Islet precursor cell (in vitro differentiated cells): ENCODE measurements at places on chromosomes 7 and 10.

GRCh38 chr7:33645104-33645503, 260.2 kb upstream of the BMPER start:
- no peak for DNase-seq

DNA sequence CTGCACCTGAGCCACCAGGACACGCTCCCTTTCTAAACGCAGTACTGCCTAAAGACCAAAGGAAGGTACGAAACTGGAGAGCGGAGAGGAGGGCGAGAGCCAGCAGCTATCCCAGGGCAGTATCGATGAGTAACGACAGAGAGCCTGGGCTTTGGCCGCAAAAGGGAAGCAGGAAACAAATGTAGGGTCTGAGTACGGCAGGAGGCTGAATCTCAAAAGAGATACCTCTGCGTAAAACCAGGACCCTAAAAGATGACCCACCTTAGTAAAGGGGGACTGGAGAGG, 20.4 kb downstream of the PARP12 start:
- no peak for DNase-seq

DNA sequence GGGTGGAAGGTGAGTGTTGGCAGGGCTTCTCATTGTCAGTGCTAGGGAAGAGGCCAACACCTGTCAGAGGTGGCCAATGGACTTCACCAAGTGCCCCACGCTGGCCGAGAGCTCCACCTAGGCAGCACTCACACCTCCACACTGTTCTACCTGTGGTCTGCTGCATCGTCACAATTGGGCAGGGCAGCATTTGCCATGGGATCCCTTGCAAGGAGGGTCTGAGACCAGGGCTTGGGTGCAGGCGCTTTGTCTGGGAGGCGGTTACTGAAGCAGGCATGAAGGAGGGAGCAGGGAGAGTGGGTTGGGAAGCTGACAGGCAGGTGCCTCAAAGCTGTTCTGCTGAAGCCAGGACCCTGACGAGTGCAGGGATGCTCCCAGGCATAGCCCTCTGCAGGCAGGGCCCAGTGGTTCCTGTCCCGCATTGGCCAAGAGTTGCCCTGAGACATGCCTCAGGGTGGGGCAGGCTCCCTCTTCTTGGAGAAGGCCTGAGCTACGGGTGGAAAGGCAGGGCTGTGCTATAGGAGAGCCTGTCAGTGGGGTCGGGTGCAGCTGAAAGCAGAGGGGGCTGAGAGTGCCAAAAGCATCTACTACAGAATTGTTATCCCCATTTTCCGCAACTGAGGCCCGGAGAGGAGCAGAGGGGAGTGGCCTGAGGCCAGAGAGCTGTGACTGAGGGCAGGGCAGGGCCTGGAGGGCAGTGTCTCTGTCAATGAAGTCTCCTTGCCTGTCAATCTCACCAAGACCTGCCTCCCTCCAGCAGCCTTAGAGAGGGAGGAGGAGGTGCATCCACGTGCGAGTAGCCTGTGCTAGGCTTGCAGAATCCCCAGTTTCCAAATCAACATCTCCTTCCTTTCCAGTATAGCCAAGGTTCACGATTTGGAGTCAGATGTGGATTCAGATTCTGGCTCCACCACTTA, 4.0 kb downstream of the RBP3 start:
- DNase-seq = peak; percentile 53

GRCh38 chr10:128059266-128059981, 66.8 kb downstream of the MKI67 start:
- DNase-seq = no peak

- DNase-seq = no peak
Measured at GRCh38 chr10:90451283-90451682, 406.6 kb downstream of the HTR7 start.

DNA sequence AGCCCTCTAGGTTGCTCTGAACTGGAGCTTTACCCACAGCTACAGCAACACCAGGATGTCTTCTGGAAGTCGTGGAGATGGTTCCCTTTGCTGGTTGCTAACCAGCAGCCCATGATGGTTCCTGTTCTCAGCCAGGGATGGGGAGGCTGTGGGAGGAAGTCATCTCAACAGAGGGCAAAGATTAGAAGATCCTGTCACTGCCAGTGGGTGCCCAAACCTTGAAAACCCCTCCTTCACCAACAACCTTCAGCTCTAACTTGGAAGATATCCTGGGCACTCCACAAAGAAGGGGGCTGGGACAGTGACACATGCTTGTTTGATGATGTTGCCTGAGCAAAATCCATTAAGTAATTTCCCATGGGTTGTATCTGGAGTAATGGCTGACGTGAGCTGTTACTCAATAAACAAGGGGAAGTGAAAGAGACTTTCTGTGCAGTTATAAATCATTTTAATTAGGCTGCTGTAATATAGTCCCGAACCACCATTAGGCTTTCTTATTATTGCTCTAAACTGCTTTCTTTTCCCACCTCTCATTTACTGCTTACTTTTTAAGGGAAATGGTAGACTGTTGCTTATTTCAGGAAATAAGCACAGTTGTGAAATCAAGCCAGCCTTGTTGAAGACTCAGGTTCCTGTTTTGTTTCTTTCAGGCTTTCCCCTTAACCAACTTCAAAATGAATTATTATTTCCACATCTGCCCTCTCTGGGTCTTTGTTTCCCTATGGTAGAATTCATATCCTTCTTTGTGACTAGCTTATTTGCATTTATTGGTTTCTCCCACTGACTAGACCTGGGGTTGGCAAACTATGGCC, 124.8 kb downstream of the PPP1R17 start:
- no peak for DNase-seq

DNA sequence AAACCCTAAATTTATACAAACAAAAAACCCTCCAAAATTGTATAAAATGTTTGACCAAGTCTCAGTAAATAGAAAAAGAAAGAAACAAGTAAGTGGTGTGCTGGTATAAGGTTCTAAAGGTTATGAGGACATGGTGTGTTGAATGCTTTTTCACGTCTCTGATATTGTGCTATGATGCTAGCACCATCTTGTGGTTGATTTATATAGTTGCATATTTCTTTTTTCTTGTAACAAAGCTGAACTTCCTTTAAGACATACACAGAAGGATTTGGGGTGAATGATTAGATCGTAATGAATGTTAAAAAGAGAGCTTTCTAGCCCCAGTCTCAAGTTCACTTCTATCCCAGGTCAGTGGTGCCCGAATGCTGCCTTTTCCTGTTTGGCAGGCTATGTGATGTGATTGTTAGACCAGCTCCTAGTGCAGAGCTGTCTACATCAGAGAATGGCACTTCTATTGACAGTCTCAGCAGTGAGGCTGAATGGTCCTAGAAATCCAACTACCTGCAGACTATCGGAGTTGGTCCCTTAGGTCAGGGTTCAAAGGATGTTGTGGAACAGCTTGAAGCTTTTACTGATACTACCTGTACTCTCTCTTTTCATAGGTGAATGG, 25.0 kb downstream of the VTI1A start:
- DNase-seq = no peak

DNA sequence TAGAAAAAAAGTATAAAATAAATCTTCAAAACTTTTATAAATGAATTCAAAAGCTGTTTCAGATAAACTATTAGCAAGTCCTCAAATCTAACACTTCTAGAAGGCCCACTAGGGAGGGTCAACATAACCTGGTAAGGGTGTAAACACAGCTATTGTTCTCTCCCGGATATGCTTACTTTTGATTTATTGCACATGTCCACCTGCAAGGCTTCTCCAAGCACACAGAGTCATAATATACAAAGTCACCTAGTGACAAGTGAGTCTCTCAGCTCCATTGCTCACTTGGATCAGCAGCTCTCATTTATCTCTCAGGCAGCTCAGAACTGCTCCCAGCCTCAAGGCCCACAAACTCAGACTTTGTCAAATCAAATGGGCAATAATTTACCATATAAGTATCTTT, 44.0 kb upstream of the COL1A2 start:
- no peak for DNase-seq

DNA sequence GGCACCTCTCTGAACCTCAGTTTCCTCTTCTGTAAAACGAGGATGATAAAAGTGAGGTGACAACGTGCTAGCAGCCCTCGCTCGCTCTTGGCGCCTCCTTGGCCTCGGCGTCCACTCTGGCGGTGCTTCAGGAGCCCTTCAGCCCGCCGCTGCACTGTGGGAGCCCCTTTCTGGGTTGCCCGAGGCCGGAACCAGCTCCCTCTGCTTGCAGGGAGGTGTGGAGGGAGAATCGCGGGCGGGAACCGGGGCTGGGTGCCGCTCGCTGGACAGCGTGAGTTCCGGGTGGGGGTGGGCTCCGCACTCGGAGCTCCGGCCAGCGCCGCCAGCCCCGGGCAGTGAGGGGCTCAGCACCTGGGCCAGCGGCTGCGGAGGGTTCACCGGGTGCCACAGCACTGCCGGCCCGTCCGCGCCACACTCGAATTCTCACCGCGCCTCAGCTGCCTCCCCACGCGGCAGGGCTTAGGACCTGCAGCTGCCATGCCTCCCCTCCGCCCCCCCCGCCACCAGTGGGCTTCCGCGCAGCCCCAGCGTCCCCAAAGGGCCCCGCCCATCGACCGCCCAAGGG, 24.3 kb upstream of the ACSL5 start:
- no peak for DNase-seq

- DNase-seq = no peak
Measured at GRCh38 chr10:120409816-120410215, 47.2 kb upstream of the PLPP4 start.

DNA sequence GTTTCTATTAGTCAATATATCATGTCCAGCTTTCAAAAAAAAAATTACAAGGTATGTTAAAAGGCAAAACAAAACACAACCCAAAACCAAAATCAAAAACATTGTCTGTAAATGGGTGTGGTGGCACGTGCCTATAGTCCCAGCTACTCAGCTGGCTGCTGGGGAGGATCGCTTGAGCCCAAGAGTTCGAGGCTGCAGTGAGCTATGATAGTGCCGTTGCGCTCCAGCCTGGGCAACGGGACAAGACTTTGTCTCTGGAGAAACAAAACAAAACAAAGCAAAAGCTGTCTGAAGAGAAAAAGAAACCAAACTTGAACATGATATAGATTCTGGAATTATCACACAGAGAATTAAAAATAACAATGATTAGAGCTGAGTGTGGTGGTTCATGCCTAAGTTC, 10.3 kb upstream of the CPA5 start:
- no peak for DNase-seq

DNA sequence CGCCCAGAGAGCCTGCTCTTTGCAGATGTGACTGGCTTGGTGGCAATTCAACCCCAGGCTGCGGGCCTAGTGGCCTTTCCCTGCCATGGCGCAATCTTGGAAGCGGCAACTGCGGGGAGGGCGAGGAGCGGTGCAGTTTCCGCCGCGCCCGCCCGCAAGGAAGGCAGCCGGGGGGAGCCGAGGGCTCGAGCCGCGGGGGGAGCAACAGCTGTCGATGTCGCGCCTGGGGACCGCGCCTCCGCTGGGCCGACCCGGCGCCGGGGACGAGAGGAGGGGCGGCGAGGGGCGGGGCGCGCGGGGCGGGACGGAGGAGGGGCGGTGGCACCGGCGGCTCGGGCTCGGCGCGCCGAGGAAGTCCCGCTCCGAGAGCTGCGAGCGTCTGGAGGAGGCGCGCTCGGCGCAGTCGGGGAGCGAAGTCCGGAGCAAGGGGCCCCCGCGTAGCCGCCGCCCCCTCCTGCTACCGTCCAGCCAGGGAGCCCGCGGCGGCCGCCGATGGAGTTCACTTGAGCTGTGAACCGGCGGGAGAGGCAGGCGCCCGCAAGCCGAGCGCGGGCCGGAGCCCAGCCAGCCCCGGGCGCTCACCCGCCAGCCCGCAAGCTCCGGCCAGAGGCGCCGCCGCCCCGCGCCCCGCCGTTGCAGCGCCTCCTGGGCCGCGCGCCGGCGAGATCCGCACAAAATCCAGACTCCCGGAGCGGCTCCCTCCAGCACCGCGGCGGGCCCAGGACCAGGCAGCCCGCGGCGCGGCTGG, 438.1 kb upstream of the GALNT17 start:
- peak; percentile 85 for DNase-seq

DNA sequence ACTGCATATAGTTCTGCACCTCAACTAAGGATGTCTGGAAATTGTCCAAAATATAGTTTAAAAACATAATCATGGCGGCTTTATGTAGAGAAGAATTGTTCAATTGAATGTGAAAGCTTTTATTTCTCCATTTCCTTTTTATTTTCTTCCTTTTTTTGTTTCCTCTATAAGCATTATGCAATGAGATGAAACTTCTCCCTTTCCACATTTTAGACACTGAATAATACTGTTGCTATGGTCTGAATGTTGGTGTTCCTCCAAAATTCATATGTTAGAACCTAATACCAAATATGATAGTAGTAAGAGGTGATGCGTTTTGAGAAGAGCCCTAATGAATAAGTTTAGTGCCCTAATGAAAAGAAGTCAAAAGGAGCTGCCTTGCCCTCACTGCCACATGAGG, 175.0 kb downstream of the RNLS start:
- DNase-seq = no peak

GRCh38 chr7:6290319-6290741, 17.9 kb upstream of the CYTH3 start:
- peak; percentile 93 for DNase-seq

DNA sequence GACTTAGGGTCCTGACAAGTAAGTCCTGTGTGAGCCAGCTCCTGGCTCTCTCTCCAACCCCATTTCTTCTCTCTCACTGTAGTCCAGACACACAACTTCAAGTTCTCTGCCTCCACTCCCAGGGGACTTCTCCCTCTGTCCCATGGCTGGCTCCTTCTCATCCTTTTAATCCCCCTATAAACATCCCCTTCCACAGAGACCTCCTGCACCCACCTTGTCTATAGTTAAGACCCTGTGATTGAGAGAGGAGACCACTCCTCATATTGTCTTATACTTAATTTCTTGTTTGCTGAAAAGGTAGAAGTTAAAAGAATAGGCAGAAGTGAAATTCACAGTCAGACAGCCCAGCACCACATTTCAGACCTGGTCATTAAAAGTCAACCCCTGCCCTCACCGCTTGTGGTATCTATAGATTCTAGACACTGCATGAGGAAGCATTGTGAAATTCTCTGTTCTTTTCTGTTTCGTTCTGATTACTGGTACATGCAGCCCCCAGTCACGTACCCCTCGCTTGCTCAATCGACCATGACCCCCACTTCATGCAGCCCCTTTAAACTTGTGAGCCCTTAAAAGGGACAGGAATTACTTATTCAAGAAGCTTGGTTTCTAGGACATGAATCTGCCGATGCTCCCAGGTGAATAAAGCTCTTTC, 125.6 kb upstream of the FRMD4A start:
- no peak for DNase-seq

- DNase-seq = no peak
Measured at GRCh38 chr7:27364344-27364758, 121.7 kb downstream of the EVX1 start.

- DNase-seq = no peak
Measured at GRCh38 chr7:88919478-88920131, 124.1 kb upstream of the TEX47 start.
